ENCODE measurements at places on chromosomes 13 and 19. TPM values are rescaled to one million over a fixed set of nuclear protein-coding genes. Genes with fewer than 3 reads are reported as not detected.

The ZNF614 gene
- 14.7 TPM for total RNA-seq

The IGFL2 gene
- total RNA-seq = not detected

The HCST gene
- 228 TPM for total RNA-seq

The ATXN8OS gene
- not detected for total RNA-seq

The CYSLTR2 gene
- 15.8 TPM for total RNA-seq

The ATP12A gene
- 0.42 TPM for total RNA-seq

The ZNF490 gene
- total RNA-seq = 12.5 TPM

The ZNF536 gene
- not detected for total RNA-seq

The FGF21 gene
- total RNA-seq = not detected
